Left renal cortex interstitium (tissue), 4 donors: ENCODE measurements at places on chromosomes 1 and 21. TPM values are rescaled to one million over a fixed set of nuclear protein-coding genes. Genes with fewer than 3 reads are reported as not detected.

GRCh38 chr1:62601457-62601856 is 4.1 kb downstream of the ANGPTL3 start:
- no peak for DNase-seq

DNA sequence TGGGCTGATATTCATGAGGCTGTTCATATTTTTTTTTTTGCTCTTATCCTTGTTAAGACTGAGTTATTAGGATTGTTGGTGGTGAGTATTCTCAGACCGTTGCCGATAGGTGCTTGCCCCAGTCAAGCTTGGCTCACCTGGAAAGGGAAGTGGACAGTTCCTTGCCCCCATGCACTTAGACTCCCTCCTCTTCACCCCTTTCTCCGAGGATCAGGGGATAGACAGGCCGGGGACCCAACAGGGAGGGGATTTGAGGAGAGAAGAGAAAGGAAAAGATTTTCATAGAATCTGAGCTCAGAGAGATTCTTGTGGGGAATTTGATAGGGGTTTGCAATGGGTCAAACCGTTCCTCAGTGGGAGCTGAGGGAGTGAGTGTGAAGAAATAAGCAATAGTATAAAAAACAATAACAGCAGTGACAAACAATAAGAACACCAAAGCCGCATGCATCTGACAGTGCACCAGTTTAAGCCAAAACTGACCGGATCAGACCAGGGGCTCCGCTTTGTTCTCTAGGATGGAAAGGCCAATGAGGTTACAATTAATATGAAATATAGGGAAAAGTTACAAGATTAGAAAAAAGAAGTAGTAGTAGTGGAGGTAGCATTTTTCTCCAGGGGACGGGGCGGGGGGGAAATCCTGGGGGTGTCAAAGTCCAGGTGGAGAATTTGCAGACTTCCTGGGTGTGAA is 8.9 kb downstream of the PAX7 start:
- DNase-seq, result no peak

DNA sequence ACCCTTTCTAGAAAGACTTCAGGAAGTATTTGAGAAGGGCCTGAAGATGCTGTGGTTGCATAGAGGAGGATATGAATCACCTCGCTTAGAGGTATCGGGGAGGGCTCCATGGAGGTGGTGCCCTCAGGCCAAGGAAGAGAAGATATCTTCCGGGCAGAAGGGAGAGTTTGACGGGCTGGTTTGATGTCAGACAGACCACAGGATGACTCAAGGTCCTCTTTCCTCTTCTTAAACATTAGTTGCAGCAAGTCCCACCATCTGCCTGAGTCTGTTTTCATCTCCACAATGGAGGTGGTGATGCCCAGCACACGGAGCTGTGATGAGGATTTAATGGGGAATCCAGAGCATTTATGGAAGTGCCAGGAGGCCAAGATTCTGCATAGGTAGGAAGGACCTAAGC is 25.1 kb upstream of the RUNX3 start:
- no peak for DNase-seq

- no peak for DNase-seq
Measured at GRCh38 chr1:41723786-41724185, 194.9 kb downstream of the HIVEP3 start.

DNA sequence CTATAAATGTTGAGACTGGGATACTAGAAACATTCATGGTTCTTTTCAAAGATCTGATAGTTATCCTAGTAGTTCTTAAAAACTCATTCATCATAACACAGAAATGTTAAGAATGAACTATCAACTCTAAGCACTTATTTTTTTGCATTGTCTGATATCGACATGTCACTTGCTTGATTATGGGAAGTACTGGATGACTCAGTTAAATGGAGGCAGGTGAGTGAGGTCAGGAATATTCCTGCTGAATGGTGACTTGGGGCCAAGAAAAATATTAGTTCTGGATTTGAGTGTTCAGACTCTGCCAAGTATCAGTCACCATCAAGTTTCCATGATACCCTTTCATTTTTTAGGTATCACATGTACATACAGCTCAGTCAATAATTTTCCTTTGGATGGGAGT is 63.6 kb downstream of the NEK7 start:
- no peak for DNase-seq

- no peak for DNase-seq
Measured at GRCh38 chr1:204113896-204114295, 37.9 kb downstream of the ETNK2 start.

DNA sequence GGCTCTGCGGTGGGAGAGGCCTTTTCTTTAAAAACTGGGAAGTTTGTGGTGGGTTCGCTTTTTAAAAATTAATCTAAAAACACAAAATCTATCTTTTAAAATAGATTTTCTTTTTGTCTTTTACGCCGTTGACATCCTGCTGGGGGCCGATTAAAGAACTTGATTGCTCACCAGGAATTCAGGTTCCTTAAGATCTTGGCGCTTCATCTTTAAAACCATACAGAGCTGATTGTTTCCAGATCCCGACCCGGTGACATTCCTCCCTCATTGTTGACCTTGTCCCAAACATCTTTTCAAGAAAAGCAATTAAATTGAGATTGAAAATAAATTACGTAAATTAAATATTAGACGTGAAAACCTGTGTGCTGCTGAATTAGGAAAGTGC is 546 bp upstream of the ZNF697 start:
- DNase-seq, result no peak

DNA sequence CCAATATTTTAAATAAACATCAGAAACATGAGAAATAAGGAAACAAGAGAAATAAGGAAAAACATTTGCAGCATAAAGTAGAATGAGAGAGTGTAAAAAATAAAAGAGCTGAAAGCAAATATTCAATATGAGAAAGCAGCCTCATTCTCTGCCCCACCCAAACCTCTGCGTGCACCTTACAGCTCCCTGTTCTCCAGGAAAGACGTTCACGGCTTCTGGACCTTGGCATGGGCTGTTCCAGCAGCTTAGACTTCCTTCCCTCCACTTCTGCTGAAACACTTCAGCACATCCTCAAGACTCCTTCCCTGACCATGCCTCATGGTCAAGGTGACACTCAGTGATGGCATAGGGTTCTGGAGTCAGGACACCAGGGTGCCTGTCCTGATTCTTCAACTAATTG is 23.3 kb downstream of the ALPL start:
- DNase-seq, result no peak

DNA sequence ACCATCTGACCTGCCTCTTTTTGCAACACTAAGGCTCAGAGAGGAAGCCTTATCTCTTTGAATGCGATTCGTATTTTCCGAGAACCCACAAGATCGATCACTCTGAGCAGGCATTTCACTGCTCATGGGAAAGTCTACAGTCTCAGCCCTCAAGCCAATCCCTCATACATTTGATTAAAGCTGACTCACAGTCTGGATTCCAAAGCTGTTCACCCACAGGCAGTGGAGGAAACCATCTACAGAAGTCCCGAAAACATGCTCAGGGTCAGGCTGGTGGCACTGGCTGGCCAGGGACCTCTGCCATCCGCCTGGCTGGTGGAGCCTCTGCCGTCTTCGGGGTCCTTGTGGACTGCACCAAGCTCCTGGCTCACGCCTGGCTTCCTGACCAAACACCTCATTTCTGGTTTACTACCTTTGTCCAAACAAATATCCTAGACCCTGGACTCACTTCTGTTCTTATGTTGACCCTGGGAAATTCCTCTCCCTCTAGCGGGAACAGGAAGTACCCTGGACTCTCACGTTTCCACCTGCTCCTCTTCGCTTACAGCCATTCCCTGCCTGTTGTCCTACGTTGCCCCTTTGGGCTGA is 650.0 kb downstream of the SMYD3 start:
- DNase-seq, result no peak

DNA sequence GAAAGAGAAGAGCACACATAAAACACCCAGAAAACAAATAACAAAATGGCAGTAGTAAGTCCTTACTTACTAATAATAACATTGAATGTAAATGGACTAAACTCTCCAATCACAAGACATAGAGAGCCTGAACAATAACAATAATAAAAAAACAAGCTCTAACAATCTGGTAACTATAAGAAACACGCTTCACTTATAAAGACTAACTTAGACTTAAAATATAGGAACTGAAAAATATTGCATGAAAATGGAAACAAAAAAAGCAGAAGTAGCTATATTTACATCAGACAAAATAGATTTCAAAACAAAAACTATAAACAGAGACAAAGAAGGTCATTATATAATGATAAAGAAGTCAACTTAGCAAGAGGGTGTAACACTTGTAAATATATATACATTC is 83.1 kb upstream of the LYPLAL1 start:
- no peak for DNase-seq

DNA sequence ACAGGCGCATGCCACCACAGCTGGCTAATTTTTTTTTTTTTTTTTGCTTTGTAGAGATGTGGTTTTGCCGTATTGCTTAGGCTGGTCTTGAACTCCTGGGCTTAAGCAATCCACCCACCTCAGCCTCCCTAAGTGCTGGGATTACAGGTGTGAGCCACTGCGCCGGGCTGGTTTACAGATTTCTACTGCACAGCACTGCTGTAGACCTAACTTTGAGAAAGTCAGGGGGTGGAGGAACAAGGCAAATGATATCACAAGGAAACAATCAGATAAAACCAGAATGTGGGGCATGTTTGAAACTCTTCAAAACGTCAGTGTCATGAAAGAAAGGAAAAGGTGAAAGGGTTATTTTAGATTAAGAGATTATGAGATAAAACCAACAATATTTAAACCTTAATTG is 45.3 kb downstream of the URB2 start:
- no peak for DNase-seq

DNA sequence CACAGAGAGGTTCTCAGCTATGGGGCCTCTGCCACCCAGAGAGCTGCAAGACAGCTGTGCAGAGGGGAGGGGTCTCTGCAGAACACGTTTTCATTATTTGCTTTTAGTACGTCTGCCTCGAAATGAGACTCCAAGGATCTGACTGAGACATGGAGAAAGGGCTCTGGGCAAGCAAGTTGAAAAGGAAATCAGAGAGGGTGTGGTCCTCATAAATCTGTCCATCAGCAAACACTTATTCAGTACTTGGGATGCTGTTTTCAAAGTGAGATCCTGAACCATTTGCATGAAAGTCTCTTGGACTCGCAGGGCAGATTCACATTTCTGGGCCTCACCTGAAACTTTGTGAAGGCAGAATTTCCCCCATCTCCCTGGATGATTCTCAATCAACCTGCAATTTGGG is 197.4 kb upstream of the GALNT2 start:
- no peak for DNase-seq

- DNase-seq, result no peak
Measured at GRCh38 chr1:221558396-221558795, 183.5 kb downstream of the DUSP10 start.

- DNase-seq, result no peak
Measured at GRCh38 chr1:200921571-200922110, 26.9 kb downstream of the INAVA start.

- no peak for DNase-seq
Measured at GRCh38 chr21:44550807-44551206, 498 bp downstream of the KRTAP10-2 start.

DNA sequence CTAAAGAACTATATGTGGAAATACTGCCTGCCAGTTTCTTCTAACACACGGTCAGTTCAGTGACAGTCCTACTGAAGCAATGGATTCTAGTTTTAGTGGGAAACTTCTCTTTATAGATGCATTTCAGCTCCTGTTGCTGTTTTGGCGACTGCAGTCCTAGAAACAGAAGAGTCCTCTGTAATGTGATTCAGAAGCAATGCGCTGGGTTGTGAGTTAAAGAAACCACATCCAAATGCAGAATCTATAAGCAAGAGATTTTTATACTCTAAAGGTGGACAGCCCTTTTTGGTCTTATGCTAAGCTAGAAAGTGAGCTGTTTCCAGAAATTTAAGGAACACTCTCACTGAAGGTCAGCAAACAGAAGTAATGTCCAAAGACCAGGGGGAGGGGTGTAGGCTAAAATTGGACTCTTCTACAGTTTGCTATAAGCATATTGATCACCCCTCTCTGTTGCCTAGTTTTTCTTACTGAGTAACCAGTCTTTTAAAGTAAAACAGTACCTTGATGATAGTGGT is 30.8 kb downstream of the DUSP10 start:
- DNase-seq, result no peak

DNA sequence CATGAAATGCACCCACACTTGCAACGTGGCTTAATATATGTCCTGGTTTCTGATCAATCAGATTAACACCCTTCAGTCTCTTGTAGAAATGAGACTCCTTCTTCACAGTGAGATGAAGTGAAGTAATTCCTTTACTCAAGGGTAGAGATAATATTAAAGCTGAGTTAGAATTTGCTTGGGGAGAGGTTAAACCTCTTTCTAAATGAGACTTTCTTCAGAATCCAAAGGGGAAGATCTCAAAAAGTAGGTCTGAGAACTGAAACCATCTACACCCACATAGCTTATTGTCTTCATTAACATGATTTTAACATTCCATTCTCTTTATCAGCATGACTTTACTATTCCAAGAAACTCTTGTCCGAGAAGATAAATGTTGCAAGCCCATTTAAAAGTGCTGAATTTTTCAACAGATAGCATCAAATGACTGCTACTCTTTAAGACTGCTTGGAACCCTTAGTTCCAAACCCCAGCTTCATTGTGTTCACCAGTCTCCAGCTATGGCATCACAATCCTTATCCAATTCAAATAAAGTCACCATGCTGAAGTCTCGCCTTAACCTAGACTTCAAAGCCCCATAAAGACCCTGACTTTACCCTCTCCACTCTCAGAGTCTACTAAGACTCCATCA is 19.2 kb upstream of the TRAF3IP3 start:
- no peak for DNase-seq

- DNase-seq, result no peak
Measured at GRCh38 chr1:18569811-18570545, 60.7 kb upstream of the PAX7 start.

- no peak for DNase-seq
Measured at GRCh38 chr1:163477276-163477830, 155.6 kb downstream of the NUF2 start.

DNA sequence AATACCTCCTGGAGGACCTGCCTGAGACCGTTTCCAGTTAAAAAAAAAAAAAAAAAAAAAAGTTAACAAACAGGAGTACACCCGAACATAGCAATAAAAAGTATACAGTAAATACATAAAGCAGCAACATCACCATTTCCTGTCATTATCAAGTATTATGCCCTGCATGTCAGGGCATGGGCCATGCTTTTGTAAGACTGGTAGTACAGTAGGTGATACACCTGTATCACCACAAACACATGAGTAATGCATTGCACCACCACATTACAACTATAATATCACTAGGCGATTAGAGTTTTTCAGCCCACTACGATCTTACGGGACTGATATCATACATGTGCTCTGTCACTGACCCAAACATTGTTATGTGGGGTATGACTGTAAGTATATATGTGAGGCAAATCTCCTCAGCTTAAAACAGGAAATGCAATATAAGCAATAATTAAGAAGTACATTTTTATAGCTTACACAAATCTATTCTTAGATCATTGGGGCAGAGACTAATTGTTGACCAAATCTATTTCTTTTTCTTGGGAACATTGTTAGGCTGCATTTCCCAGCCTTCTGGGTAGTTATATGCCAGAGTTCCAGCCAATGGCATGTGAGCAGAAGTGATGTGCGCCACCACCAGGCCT is 98.1 kb downstream of the PLD5 start:
- DNase-seq, result no peak

- no peak for DNase-seq
Measured at GRCh38 chr1:178189814-178190213, 95.9 kb downstream of the RASAL2 start.

LCE1B gene
- not detected for polyA plus RNA-seq

SPRR1A gene
- polyA plus RNA-seq, result not detected

HSPG2 gene
- 165 TPM for polyA plus RNA-seq

TNNI3K gene
- polyA plus RNA-seq, result 1.5 TPM

JMJD4 gene
- 15.8 TPM for polyA plus RNA-seq

PTGS2 gene
- polyA plus RNA-seq, result 1.6 TPM
